Fibroblast of skin of right biceps (primary cell): ENCODE measurements at places on chromosomes 5 and 9.

- DNase-seq, result peak; percentile 88
These were observed at the start of gene SLC1A3 for GRCh38 chr5:36606428-36607113. Gene SLC1A3 (plus strand): TSS chr5:36606606. CDS start chr5:36608424, 1,818 bp downstream.

DNA sequence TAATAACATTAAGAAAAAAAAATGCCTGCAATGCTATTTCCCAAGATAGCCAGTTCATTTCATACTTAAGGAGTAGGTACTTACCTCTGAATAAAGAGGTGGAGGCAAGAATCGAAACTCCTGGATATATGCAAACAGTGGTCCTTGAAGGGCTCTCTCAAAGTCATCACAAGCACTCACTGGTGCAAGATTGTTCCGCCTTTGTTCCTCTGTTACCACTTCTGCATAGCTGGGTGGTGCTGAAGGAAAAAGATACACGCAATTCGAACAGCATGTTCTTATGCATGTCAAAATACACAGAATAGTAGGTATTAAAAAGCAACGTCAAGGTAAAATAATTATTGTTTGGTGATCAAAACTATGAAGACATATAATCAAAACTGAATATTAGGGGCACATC, 9.5 kb downstream of the ARRDC3 start:
- DNase-seq, result no peak

DNA sequence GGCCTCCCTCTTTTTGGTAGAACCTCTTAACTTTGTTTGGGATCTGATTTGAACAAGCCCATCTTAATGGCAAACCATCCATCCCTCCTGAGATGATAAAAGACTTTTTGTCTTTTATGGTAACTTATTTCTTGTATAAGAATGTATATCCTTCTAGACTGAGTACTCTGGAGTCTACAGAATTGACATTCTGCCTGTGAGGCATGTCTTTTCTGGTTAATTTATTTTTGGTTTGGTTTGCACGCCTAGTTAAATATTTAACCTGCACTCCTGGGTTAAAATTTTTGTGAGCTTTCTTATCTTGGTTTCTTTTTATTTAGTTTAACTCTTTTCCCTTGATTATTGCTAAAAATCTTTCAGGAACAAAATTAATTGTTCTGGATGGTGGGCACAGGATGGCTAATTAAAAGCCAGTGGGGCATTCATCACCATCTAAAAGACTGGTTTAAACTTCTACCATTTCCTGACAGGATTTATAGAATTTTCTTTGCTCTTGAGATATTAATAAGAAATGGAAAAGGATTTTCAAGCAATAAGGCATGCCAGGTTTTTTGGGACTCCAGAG, 50.3 kb downstream of the PHAX start:
- DNase-seq, result no peak

DNA sequence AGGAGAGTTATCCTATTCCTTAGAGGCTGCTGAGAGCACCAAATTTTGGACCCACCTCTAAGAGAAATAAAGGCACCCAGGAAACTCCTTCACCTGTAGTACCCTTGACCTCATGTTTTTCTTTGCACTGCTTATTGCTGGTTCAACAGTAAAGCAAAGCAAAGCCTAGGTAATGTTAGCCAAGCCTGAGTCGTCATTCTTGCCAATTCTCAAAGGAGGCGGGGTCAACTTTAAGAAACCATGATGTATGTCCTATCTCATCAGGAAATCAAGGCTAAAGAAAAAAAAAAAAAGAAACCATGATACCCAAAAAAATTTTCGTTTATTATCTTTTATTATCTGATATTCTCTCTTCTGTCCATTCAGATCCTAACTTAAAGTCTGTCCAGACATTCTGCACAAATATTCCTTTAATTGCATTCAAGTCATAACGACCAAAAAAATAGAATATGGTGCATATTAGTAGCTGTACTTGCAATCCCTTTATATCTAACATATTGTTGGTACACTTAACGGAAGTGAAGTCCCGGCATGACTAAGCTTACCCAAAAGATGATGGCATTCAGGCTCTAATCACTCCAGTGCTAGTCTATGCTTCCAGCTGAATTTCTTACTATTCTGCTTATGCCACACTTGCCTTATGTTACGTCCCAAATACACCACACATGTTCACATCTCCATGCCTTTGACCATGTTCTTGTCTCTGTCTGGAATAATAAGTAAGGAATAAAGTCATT, 1.8 kb downstream of the AUH start:
- DNase-seq, result no peak

- no peak for DNase-seq
These were observed 3.4 kb downstream of the EXOSC2 start for GRCh38 chr9:130696996-130697395.

- DNase-seq, result peak; percentile 51
These were observed 19.0 kb downstream of the SPDL1 start for GRCh38 chr5:169602535-169602934.

DNA sequence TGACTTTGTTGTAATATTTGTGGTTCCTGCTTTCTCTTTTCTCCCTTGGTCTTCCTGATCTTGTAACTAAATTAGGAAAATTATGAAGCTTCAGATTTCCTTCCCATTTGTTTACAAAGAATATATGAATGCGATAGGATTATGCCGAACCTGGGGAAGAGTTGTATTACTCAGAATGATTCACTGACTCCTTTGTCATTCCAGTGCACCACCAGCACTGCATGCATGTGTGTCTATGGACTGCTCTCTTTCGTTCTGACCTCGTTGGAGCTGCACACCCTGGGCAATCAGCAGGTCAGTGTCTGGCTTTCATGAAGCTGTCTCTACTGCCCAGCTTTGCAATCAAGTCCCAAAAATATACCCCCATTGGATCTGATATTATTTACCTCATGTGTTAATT, 25.5 kb downstream of the NUP188 start:
- peak; percentile 62 for DNase-seq

DNA sequence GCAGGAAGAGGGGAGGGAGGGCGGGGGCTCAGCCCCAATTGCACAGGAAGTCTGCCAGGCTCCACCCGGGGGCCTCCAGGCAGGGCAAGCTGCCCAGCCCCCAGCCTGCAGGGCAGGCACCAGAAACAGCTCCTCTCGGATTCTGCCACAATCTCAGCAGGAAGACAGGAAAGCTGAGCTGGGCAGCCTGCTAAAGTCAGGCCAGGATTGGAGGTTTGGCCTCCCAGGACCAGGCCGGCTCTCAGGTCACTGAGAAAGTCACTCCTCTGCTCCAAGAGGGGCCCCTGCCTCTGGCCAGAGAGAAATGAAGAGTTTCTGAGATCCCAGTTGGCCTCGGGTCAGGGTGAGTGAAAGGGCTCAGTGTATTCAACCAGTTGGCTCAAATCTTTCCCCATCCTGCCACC, 54.6 kb upstream of the STXBP1 start:
- DNase-seq, result peak; percentile 63

DNA sequence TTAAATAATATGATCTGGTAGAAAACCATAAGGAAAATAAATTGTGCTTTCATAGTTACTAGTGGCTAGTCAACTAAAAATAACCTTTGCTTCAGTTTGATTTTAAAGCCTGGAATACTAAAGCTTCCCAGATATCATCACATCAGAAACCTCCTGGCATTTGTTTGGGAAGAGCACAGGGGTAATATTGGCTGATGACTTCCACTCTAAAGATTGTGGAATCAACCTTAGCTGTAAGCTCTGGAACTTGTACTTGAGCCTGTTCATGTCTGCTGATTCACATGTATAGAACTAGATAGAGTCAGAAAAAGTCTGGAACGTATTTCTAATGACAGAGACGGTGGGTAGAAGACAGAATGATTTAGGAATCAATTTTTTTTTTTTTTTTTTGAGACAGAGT, 345.0 kb downstream of the CWC27 start:
- peak; percentile 58 for DNase-seq

GRCh38 chr5:71757590-71758543, 38.8 kb downstream of the CARTPT start:
- DNase-seq, result peak; percentile 56

DNA sequence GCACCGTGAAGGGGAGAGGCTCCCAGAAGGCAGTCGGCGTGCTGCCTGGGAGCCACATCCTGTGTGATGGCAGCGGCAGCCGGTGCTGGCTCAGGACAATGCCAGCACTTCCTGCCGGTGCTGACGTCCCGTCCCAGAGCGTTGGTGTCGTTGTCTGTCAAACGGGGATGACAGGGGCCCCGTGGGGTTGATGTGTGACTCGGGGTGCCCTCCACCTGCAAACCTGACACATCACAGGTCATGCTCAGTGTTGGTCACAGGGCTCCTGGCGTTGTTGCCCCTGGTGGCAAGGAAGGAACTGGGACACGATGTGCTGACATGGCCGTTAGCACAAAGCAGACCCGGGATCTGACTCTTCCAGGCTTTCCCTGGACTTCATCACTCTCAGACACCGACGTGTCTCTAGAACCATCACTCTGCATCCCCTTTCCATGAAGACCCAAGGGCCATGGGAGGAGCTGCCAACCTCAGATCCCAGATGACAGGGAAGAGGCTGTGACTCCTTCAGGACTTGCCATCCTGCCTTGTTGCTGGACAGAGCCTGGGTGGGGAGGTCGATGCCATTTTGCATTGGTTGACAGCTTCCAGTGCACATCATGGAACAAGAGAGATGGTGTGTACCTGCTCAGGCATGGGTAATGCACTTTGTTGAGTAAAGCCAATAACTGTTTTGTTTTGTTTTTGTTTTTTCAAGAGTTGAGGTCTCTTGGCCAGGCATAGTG, 21.5 kb downstream of the PLPP7 start:
- DNase-seq, result no peak

GRCh38 chr9:107874591-107875369, 385.2 kb upstream of the KLF4 start:
- no peak for DNase-seq

DNA sequence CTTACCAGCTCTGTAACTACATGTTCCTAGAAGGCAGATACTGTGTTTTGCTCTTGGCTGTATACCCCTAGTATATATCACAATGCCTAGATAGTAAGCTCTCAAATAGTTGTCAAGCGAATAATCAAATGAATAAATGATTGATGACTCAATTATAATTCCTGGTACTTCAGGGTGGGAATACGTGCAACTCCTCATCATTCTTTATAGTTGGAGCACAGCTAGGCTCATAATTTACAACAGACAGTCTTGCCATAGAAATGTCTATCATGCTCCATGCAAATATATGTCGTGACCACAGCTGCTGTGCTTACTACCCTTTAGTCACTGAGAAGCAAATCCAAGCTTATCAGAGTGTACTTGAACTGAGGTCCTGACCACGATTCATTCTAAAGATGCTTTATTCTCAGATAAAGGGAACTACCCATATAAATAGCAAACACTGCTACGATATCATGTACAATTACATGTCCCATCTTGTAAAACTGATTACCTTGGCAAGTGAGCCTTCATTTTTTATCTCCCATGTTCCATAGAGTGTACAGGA, 52.1 kb downstream of the STRBP start:
- DNase-seq, result peak; percentile 30

GRCh38 chr9:37997636-37998374, 71.2 kb downstream of the SHB start:
- no peak for DNase-seq

DNA sequence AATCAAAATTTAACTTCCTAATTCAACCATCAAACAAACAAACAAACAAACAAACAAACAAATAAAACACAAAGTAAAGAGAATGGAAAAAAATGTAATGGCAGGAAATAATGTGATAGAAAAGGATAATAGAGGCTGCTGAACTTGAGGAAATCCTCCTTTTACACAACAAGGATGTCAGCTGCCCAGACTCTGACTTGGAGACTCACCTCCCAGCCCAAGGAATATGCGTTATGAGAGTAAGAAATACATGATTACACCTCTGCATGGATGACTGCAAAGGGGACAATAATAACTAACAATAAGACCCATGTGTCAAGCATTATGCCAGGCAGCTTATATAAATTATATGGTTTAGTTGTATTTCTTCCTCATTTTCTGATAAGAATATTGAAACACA, 46.6 kb upstream of the JAK2 start:
- DNase-seq, result no peak

DNA sequence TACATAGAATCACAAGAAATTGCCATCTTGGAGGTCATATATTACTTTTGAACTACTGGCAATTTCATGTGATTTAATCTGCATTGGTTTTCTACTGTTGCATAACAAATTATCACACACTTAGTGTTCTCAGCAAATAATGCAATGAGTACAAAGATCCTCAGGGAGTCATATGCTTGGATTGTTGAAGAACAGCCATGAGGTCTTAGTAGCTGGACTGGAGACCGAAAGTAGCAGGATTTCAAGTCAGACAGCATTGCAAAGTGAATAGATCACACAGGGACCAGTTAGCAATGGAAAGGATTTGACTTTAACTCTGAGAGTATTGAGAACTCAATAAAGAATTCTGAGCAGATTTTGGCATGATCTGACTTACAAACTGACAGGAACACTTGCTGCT, 32.2 kb upstream of the FRMD3 start:
- no peak for DNase-seq

GRCh38 chr5:11346336-11346735, 557.9 kb downstream of the CTNND2 start:
- no peak for DNase-seq

- no peak for DNase-seq
These were observed 97.3 kb downstream of the CFAP90 start for GRCh38 chr5:7753596-7753995.

- no peak for DNase-seq
These were observed 143.4 kb upstream of the KLF9 start for GRCh38 chr9:70557661-70558369.

DNA sequence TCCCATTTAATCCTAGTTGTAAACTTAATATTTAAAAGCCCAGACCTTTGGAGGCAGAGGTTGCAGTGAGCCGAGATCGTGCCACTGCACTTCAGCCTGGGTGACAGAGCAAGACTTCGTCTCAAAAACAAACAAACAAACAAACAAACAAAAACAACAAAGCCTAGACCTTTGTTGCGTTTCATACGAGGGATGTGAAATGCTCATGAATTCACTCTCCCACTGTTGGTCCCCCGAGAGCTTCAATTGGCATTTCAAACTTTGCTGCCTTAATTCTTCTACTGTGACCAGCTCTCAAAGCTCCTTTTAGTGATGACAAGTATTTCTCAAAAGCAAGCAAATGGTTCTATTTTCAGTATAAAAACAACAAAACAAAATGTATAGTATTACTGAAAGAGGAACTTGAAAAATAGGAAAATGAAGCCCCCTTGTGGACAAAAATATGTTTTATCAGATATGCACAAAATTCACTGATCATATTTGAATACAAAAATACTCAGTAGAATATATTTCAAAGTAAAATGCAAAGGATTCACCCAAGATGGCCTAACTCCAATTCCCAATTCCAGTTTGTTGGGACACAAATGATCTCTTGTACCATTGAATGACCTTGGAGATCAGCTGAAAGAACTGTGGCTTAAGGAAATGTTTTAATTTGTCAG, 140.4 kb downstream of the ESM1 start:
- peak; percentile 71 for DNase-seq

GRCh38 chr5:152619756-152620155, 214.7 kb upstream of the NMUR2 start:
- no peak for DNase-seq

GRCh38 chr9:107895501-107896001, 406.0 kb upstream of the KLF4 start:
- peak; percentile 32 for DNase-seq

DNA sequence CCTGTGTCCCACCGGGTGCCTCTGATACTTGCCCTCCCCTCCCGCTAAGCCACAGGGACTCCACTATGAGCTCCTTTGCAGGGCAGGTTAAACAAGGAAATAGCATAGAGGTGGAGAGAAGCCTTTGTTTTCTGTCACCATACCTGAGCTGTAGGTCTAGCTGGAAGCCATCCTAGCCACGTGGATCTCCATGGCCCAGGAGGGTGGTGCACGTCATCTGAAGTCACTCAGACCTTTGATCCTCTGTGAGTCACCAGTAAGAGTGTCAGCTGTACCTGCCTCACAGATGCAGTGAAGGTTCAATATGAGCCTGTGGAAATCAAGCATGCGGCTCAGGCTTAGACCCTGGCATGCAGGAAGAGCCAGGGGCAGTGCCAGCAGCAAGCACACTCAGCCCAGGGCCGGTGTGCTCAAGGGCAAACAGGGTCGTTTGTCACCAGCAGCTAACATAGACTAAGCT, 55.1 kb downstream of the ASS1 start:
- no peak for DNase-seq
